ENCODE measurements at places on chromosomes 2 and 18.

GRCh38 chr2:127790694-127791529 is 20.1 kb downstream of the WDR33 start:
- no peak for DNase-seq

DNA sequence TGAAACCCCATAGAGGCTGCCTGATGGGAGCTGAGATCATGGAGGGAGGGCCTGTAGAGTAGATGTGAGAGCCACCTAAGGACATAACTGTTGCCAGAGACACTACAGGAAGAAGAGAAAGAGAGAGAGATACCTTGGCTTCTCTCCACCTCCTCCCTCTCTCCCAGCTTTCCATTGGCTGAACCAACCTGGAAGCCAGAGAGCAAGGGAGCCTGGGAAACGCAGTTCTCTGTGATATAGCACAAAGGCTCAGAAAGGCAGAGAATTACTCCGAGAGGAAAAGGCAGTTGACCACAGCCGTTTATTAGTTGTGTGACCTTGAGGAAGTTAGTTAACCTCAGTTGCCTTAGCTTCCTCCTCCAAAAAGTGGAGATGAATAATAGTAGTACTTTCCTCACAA is 37.7 kb upstream of the MAT2A start:
- peak; percentile 65 for DNase-seq

DNA sequence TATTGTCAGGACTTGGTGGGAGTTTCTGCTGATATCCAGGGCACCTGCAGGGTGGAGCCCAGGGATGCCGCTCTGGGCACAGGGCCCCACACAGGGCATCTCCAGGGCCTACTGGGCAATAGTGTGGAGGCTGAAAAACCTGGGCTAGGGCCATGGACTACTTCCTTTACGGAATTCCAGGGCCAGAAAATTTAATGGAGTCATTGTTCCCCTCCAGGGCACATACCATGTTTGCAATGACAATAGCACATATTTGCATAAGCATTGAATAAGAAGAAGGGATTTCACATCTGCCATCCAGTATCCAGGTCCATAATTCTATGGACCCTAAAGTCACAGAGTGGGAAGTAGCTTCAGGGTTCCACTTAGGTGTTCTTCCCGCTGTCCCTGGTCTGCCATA is 103.8 kb upstream of the TPO start:
- no peak for DNase-seq

- peak; percentile 96 for DNase-seq
Observed at GRCh38 chr2:215833531-215834162, 179.7 kb downstream of the MREG start.

DNA sequence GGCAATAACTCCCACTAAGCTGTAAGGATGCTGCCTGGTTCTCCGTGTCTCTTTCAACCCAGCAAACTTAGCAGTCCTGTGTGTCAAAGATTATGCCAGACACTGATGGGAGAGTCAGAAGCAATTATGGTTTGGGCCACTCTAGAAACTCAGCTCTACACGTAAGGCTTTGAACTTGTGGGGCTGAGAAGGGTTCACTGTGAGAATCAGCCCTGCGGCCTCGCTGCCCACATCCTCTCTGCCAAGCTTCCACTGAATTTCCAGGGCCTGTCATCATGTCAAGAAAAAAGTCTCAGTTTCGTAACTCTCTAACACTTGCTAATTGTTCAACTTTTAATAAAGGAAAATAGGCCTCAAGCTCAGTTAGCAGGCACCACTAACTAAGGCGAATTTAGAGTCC is 308.8 kb upstream of the LYPD1 start:
- DNase-seq: no peak

DNA sequence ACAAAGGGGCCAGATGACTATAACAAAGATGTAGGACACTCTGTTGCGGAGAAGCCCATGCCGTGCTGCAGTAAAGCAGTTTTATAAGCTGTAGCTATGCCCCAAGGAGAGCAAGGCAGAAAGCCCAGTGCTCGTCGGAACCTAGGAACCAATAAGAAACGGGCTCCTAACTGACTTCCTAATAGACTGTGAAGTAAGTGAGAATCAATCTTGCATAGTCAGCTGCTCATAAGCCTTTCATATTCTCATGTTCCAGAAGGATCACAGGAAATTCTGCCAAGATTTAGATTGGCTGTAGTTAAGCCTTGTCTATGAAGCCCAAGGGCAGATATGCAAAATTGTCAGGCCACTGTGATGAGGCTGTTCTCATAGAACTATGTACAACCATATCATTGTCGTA is 98.4 kb downstream of the RTTN start:
- DNase-seq: no peak

GRCh38 chr2:218954541-218955300 is 4.7 kb upstream of the CDK5R2 start:
- no peak for DNase-seq

DNA sequence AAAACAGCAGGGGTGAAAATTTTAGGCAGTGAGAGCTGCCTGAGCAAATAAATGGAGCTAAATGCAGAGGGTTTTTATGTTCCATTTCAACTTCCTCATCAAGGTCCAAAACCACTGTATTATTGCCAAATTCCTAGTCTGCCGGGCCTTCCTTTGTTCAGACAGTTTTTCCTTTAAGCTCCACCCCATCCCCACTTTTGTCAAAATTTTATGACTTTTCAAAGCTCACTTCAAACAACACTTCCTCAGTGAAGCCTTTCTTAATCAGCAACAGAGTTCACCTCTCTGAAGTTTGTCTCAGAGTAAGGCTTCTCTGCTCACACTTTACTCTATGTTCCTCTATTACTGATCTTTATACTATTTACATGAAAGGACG is 81.3 kb downstream of the CERKL start:
- DNase-seq: no peak

GRCh38 chr2:166591226-166591625 is 97.2 kb upstream of the SCN7A start:
- no peak for DNase-seq

DNA sequence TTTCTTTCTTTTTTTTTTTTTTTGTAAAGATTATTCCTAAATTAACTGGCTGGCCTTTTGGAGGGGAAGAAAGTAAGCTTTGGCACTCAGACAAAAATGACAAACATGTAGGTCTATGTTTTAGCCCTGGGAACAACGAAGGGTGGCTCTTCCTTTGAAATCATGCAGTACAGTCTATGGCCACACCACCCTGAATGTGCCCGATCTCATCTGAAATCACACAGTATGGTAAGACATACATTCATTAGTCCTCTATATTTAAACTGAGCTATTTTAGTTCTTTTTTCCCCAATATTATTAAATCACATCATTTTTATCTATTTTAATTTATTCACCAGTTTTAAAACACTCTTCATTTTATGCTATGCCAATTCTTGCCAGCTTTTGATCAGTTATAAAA is 48.2 kb downstream of the PLA2R1 start:
- no peak for DNase-seq

GRCh38 chr2:27940982-27941381 is 50.5 kb downstream of the BABAM2 start:
- DNase-seq: no peak

DNA sequence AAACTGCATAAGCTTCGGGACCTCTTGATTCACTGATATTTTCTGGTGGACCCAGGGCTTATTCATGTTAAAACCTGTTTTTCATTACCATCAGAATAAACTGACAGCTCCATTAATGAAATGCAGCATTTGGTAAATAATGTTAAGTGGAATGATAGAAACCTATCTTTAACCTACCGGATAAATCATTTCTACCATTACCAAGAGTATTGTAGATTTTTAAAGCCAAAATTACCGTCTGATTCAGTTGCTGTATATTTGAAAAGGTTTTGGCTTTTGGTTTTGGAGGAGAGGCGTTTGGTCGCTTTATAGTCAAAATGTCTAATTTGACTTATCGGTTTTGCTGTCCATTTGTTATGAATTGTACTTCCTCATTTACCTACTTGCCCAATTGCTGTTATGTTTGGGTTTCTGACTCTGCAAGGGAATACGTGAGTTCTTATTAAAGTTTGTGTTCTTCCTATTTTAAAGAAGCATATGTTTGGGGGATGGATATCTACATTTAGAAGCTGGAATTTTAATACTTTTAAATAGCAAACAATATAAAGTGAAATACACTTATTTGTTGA is 1.0 kb upstream of the CUL3 start:
- DNase-seq: no peak

GRCh38 chr2:127498386-127498785 is 27.9 kb downstream of the IWS1 start:
- peak; percentile 88 for DNase-seq

DNA sequence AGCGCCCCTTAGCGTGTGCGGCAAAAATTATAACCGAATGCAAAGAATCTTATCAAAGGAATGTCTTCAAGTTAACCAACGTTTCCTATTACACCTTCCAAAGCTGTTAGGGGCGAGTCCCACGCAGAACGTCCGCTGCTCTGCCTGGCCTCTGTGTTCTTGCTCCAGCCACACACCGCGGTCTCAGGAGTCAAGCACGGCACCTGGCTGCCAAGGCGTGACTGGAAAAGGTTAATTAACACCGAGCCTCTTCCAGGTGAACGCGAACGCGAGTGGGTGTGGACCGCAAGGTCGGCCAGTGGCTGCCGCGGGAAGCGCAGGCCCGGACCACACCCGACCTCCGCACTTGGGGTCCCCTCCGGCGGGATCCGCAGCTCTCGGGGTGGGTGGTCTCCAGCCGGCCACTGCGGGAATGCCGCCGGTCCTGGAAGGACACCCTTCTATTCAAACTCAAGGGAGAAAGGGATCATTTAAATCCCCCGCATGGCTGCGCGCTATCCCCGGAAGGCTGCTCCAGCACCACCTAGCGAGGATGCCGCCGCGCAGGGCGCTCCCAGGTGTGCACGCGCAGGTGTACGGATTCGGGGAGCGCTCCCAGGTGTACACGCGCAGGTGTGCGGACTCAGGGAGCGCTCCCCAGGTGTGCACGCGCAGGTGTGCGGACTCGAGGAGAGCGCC is 830 bp downstream of the CYB5A start:
- no peak for DNase-seq

DNA sequence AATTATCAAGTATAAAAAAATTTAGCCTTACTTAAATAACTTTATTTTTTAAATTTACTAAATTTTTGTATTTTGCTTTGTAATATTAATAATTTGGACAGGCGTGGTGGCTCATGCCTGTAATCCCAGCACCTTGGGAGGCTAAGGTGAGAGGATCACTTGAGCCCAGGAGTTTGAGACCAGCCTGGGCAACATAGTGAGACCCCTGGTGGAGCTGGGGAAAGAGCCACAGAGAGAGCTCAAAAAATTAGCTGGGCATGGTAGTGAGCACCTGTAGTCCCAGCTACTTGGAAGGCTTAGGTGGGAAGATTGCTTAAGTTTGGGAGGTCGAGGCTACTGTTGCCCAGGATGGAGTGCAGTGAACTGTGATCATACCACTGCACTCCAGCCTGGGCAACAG is 143.5 kb downstream of the B3GNT2 start:
- no peak for DNase-seq

- DNase-seq: peak; percentile 73
Observed at GRCh38 chr18:49858309-49859020, 45.1 kb upstream of the ACAA2 start.

DNA sequence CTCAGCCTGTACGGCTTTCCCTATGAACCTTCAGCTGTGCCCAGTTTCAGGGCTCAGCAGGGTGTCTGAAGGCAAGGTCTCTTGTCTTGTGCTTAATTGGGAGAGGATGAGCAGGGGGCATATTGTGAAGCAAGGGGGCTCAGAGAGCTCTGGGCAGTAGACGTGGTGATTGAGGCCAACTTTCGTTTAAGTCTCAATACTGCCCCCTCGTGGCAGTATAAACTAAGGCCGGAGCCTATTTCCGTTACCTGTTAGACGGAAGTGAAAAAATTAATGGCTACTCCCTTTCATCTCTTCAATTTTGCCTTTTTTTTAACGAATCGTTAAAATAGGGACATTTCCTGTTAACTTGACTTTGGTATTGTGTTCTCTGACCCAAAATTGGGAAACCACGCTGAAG is 193.4 kb downstream of the TDRD15 start:
- DNase-seq: peak; percentile 14

- DNase-seq: peak; percentile 27
Observed at GRCh38 chr18:2526329-2526728, 45.0 kb downstream of the METTL4 start.

DNA sequence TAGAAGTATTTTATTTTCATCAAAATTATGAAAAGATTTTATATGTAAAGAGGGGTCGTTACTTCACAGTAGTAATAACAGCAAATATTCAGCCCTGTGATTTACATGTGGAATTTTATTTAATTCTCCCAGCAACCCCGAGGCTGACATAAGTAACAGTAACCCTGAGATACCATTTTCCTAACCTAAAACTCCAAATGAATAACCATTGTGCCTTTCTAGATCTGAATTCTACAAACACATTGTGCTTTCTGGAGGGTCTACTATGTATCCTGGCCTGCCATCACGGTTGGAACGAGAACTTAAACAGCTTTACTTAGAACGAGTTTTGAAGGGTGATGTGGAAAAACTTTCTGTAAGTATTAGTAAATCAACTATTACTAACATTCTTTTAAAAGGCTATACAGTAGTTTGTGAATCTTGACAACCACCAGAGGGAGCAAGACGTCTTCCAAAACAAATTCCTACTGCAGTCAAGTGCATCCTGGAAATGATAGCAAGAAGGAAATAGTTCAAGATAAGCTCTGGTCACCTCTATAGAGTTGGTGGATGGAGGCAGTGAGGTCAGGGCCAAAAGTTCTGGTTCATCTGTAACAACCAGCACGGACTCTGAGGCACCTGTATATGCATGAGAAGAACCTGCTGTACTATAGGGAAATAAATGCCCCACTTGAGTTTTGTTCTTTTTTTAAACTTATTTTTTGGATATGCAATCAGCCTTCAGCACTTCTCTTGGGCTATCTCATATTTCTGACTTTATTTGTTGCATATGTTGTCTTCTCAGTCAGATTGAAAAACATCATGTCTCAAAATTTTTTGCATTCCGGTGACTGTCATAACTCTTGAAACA is 37.4 kb downstream of the ACTR2 start:
- peak; percentile 88 for DNase-seq

DNA sequence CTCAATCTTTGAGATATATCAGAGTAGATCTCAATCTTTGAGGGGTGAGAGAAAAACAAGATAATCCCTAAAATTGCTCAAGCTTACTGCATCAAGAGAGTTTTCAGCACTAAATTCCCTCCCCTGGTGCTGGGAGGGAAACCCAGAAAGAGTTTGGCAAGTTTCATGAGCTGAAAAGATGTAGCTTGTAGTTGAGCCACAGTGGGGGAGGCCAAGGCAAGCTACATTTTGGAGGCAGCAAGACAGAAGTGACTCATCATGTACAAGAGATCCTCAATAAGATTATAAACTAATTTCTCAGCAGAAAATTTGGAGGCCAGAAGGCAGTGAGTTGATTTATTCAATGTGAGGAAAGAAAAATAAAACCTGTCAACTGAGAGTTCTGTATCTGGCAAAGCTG is 308.2 kb downstream of the PIEZO2 start:
- DNase-seq: peak; percentile 60

- DNase-seq: peak; percentile 93
Observed at GRCh38 chr2:73418343-73418742, 32.7 kb downstream of the ALMS1 start.
